Right renal pelvis (tissue), 4 donors: ENCODE measurements at places on chromosomes 1 and 21. TPM values are rescaled to one million over a fixed set of nuclear protein-coding genes. Genes with fewer than 3 reads are reported as not detected.

Gene GNAT2
- 0.06 TPM for polyA plus RNA-seq

Gene MOV10
- 73.2 TPM for polyA plus RNA-seq

Gene FTCD
- polyA plus RNA-seq = 27.9 TPM

Gene HES3
- polyA plus RNA-seq = not detected

Gene TEDDM1
- 0.12 TPM for polyA plus RNA-seq

Gene ERG
- 20.3 TPM for polyA plus RNA-seq

Gene FAM163A
- polyA plus RNA-seq = 0.79 TPM

Gene CD1D
- polyA plus RNA-seq = 6.4 TPM

Gene STPG1
- polyA plus RNA-seq = 11.3 TPM

Gene CYP4A22
- polyA plus RNA-seq = 7.6 TPM

Gene OLFML3
- polyA plus RNA-seq = 164 TPM

Gene FAAH
- polyA plus RNA-seq = 26.6 TPM

Gene SMG5
- 64.1 TPM for polyA plus RNA-seq

Gene ZNF593OS
- 1.3 TPM for polyA plus RNA-seq

Gene SERTAD4
- 4.5 TPM for polyA plus RNA-seq

Gene TRIM33
- 53.5 TPM for polyA plus RNA-seq

Gene ADGRL4
- 26.5 TPM for polyA plus RNA-seq

Gene SLAMF7
- polyA plus RNA-seq = 0.44 TPM

Gene MNDA
- polyA plus RNA-seq = 2.5 TPM

Gene RASSF5
- 7.0 TPM for polyA plus RNA-seq

Gene C1QB
- 9.2 TPM for polyA plus RNA-seq

Gene KCNC4
- 7.1 TPM for polyA plus RNA-seq

Gene C8B
- not detected for polyA plus RNA-seq
